ENCODE measurements at places on chromosomes 2 and 18.

DNA sequence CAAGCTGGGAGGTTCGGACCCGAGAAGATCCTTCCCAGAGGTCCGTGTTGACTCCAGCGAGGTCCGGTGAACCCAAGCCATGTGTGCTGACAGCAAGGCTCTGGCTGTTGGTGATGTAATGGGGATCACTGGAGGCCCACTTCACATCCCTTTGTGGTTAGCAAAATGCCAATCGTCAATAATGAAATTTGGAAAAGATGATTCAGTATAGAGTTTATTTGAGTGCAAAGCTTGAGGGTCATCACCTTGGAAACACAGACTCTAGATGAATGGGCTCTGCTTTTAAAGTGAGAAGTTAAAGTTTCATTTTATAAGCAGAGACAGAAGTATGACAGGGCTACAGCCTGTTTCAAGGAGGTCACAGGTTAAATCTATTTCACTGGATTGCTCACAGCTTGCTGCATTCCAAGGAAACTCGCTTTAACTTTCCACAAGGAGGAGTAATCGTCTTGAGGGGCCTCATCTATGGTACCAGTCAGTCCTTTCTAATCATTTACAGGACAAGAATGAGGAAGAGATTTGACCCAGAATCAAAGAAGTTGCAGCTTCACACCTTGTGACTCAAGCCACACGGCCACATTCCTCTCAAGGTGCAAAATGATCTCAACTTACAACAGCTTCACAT is 140.5 kb downstream of the TPO start:
- no peak for DNase-seq

DNA sequence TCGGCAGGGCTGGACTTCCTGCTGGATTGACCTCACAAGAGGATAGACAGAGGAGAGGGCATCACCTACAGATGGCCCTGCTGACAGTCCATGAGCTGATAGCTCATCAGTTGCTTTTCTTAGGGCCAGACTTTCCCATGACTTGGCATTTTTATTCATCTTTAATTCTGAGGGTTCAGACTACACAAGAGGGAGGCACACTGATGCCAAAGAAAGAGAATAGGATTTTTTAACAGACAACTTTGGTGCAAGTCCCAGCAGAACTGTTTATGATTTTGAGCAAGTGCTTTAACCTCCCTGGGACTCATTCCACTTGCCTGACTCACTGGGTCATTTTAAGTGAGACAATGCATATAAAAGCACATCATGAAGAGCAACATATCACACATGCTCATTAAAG is 299.2 kb downstream of the INSIG2 start:
- no peak for DNase-seq

- no peak for DNase-seq
Measured at GRCh38 chr2:1115843-1116539, 165.3 kb downstream of the SNTG2 start.

GRCh38 chr2:36380624-36381481 is 25.3 kb downstream of the CRIM1 start:
- DNase-seq, result peak; percentile 64

DNA sequence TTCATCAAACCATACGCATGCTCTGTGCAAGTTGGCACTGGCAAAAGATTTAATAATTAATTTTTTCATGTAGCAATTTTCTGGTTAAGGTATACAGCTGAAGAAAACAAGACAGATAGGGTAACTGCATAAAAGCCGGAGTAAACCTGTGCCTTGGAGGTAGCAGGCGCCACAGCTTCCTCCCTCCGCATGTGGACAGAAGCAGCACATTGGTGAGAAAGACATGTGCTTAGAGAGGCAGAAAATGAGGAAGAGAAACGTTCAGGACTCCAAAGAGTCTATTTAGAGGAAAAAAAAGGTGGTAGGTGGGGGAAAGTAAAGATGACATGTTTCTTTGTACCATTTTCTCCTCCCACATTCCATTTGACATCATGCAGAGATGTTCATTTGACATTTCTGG is 9.3 kb downstream of the ST6GAL2 start:
- no peak for DNase-seq

- no peak for DNase-seq
Measured at GRCh38 chr2:54386585-54386984, 69.5 kb upstream of the SPTBN1 start.

DNA sequence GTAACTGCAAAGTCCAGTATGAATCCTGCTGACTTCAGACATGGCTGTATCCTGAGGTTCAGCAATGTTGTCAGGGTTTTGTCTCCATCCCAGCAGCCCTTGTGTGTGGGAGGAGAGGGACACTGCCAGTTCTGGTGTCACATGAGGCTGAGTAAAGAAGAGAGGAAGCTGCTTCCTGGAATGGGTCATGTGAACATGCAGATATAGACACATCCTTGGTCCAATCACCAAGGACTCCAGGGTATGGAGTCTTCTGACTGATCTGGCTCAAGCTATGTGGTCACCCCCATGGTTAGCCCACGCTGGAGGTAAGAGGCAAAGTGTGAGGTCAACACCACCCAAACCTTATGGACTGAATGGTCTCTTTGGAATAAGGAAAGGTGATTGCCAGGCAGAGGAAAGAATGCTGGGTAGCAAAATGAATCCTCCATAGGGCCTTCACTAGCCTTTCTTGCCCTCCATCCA is 134.4 kb upstream of the SLC1A4 start:
- no peak for DNase-seq

- no peak for DNase-seq
Measured at GRCh38 chr2:156333274-156333950, 891 bp upstream of the NR4A2 start.

GRCh38 chr18:76991021-76991688 is 141.4 kb downstream of the MBP start:
- DNase-seq, result no peak

- no peak for DNase-seq
Measured at GRCh38 chr2:127161176-127162136, 54.5 kb upstream of the BIN1 start.

DNA sequence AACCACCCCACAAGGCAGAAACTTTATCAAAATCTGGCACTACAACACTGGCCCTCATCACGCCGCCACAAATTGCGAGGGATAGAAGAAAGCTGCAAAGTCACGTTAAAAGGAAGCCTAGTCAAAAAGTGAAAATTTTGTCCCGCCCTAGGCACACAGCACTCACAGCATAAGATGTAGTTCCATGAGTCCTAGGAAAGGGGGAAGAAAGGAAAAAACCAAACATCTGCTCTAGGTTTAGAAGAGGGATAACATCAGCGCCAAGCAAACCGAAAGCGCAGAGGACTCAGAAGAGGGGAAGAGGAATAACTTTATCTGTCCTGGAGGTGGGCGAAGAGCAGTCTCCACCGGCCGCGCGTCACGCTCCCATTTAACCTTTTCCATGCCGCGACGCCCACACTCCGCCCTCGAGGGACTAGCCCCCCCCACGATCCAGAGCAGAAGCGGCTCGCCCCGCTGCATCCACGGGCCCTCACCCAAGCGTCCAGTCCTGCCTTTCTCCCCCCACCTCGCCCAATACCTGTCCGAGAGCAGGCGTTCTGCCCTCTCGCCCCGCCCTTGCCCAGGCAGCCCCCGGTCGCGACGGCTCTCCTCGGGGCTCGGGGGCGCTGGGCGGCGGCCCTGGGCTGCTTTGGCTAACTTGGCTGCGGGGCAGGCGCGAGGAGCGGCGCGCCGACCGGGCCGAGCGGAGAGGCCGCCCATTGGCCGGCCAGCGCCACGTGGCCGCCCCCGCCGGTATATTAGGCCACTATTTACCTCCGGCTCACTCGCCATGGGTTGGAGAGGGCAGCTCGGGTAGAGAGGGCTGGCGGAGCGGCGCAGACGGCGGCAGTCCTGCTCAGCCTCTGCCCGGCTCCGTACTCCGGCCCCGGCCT is at the start of gene HOXD1:
Gene HOXD1 (plus strand): TSS at position 770 of the 875 bp plus-strand sequence. CDS start 134 bp downstream, outside the sequence.
- peak; percentile 82 for DNase-seq

GRCh38 chr2:43424262-43425207 is 171.3 kb downstream of the THADA start:
- no peak for DNase-seq

GRCh38 chr2:240216167-240216566 is 75.7 kb upstream of the OTOS start:
- no peak for DNase-seq

GRCh38 chr2:144409241-144409640 is 110.7 kb downstream of the ZEB2 start:
- DNase-seq, result no peak

Data from nephron progenitor cell (in vitro differentiated cells).